ENCODE measurements at places on chromosomes 3 and 15. TPM values are rescaled to one million over a fixed set of nuclear protein-coding genes. Genes with fewer than 3 reads are reported as not detected.

Gene KBTBD13
- not detected for total RNA-seq

Gene CDCP1
- total RNA-seq = not detected

Gene SLC24A5
- total RNA-seq = not detected

Gene GUCA1C
- not detected for total RNA-seq

Gene SEMA5B
- total RNA-seq = 1.6 TPM

Gene CAMP
- 0.29 TPM for total RNA-seq

Gene GOLGA8N
- 4.3 TPM for total RNA-seq

Gene STRIT1
- not detected for total RNA-seq

Gene MUC20
- total RNA-seq = 4.6 TPM

Gene RASGRF1
- 8.6 TPM for total RNA-seq

Gene MKRN3
- 0.98 TPM for total RNA-seq
